Mesendoderm (in vitro differentiated cells): ENCODE measurements at places on chromosomes 12 and 14.

DNA sequence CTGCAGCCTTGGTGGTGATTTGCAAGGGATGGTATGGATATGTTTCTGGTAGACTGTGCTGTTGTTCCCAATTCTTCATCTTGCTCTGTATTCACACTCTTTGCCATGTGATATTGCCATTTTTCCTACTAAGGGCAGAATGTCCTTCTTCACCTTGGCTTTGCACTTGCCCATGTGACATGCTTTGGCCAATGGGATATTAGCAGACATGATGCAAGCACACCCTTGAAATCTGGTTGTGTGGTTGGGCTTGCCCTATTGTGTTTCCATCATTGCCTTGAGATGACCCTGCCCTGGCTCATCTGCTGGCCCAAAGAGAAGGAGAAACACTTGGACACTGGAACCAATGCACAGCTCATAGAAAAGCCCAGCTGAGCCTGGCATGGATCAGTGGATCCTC lies 110.3 kb downstream of the AACS start:
- no peak overlapping the region for H3K4me3 ChIP-seq
- no peaks in the 10 kb centered on the region for H3K36me3 ChIP-seq
- no peaks in the 10 kb centered on the region for H3K4me1 ChIP-seq
- DNase-seq, result no peak
- H3K27ac ChIP-seq, result no peak overlapping the region
- no peaks in the 10 kb centered on the region for H3K27me3 ChIP-seq

- H3K36me3 ChIP-seq, result no peaks in the 10 kb centered on the region
- no peaks in the 10 kb centered on the region for H3K27me3 ChIP-seq
- H3K4me1 ChIP-seq, result no peaks in the 10 kb centered on the region
- no peak overlapping the region for H3K4me3 ChIP-seq
- no peak for DNase-seq
These were observed 6.5 kb upstream of the CDK2AP1 start for GRCh38 chr12:123278101-123278627.

- H3K27me3 ChIP-seq, result no peaks in the 10 kb centered on the region
- no peaks in the 10 kb centered on the region for H3K4me1 ChIP-seq
- H3K36me3 ChIP-seq, result no peaks in the 10 kb centered on the region
- no peak overlapping the region for H3K4me3 ChIP-seq
- H3K27ac ChIP-seq, result no peak overlapping the region
These were observed 9.9 kb downstream of the GALNT9 start for GRCh38 chr12:132319359-132319950.

- DNase-seq, result peak; percentile 61
- no peaks in the 10 kb centered on the region for H3K27me3 ChIP-seq
- H3K27ac ChIP-seq, result no peak within 1 kb of the TSS
- H3K36me3 ChIP-seq, result no peaks in the 10 kb centered on the region
- H3K4me1 ChIP-seq, result no peaks in the 10 kb centered on the region
These were observed at the start of gene TRPV4 for GRCh38 chr12:109833307-109834189. Gene TRPV4, minus strand, starts transcription at chr12:109833398. Its CDS starts 18,602 bp downstream, at chr12:109814796.

- DNase-seq, result no peak
- H3K36me3 ChIP-seq, result no peaks in the 10 kb centered on the region
- H3K27ac ChIP-seq, result no peak overlapping the region
- peaks cover 3% of the 10 kb centered on the region for H3K4me1 ChIP-seq
- no peak overlapping the region for H3K4me3 ChIP-seq
These were observed 100.2 kb upstream of the PRICKLE1 start for GRCh38 chr12:42689699-42690098.

- no peak overlapping the region for H3K4me3 ChIP-seq
- DNase-seq, result peak; percentile 40
- no peak overlapping the region for H3K27ac ChIP-seq
- peaks cover 4% of the 10 kb centered on the region for H3K4me1 ChIP-seq
- no peaks in the 10 kb centered on the region for H3K36me3 ChIP-seq
These were observed 953 bp upstream of the NKX2-8 start for GRCh38 chr14:36583242-36583892.

- no peaks in the 10 kb centered on the region for H3K27me3 ChIP-seq
- no peaks in the 10 kb centered on the region for H3K36me3 ChIP-seq
- no peaks in the 10 kb centered on the region for H3K4me1 ChIP-seq
- peak; percentile 86 for DNase-seq
These were observed 483.3 kb downstream of the VRK1 start for GRCh38 chr14:97280526-97280925.

GRCh38 chr12:38662829-38663228 lies 242.6 kb downstream of the CPNE8 start:
- no peak overlapping the region for H3K27ac ChIP-seq
- H3K36me3 ChIP-seq, result no peaks in the 10 kb centered on the region
- H3K4me1 ChIP-seq, result no peaks in the 10 kb centered on the region
- H3K4me3 ChIP-seq, result no peak overlapping the region
- DNase-seq, result no peak

GRCh38 chr12:111756681-111757080 lies 10.1 kb upstream of the ALDH2 start:
- no peak for DNase-seq
- H3K27me3 ChIP-seq, result no peaks in the 10 kb centered on the region
- H3K27ac ChIP-seq, result no peak overlapping the region
- H3K4me3 ChIP-seq, result no peak overlapping the region
- H3K36me3 ChIP-seq, result no peaks in the 10 kb centered on the region
- H3K4me1 ChIP-seq, result peaks cover 3% of the 10 kb centered on the region

DNA sequence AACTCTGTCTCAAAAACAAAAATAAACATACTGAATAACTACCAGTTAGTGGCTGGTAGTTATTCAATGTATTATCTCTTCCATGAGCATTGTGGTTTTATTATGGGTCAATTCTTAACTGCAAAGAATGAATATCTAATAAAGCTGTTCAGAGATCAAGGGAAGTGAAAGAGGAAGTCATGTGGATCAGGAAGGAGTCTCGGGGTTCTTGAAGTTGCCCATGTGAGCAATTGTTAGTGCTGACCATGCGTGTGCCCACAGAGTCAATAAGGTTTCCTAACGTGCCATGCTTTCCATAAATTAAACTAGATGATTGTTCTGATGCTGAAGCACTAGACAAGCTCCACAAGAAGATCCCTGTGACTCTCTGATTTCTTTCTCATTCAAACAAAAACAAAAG lies 136.5 kb upstream of the CPSF6 start:
- no peak for DNase-seq
- no peak overlapping the region for H3K27ac ChIP-seq
- no peaks in the 10 kb centered on the region for H3K36me3 ChIP-seq
- H3K4me1 ChIP-seq, result no peaks in the 10 kb centered on the region
- no peaks in the 10 kb centered on the region for H3K27me3 ChIP-seq

DNA sequence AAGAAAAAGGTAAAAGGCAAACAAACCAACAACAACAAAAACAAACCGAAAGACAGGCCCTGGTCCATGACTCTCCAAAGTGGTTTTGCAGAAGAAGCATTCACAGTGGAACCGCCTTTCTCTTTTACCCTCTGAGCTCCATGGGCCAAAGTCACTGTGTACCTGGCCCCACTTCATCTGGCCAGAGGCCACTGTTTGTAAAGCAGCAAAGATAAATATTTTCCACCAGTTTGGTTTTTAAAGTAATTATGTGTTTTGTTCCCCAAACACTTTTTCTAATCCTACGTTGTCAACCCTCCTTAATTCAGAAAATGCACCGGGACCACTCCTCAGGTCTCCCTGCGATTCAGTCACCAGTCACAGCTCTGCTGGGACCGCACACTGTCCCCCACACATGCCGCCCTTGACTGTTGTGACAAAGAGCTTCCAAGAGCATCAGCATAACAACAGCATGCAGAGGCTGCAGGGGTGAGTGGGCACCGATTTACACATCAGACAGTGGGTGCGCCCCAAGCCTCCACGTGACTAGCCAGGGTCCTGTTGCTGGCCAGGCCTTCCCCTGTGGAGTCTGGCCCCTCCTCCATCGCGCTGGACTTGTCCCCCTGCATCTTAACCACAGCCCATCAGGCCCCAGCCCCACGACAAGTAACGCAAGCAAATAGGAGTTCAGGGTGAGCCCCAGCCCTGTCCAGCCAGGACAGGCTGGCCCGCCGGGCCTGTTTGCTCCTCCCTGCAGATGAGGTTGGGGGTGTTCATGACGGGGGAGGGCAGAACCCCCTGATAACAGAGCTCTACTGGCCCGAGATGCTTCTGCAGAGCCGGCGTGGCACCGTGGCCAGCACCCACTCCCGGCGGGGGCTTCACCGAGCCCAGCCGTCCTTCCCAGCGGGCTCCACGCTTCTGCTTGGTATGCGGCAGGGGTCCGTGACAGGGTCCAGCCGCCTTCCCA lies 65.2 kb upstream of the DIO3 start:
- H3K27me3 ChIP-seq, result no peaks in the 10 kb centered on the region
- no peaks in the 10 kb centered on the region for H3K36me3 ChIP-seq
- H3K4me1 ChIP-seq, result peaks cover 4% of the 10 kb centered on the region
- DNase-seq, result peak; percentile 59

GRCh38 chr12:109557200-109557599 lies 16.1 kb downstream of the MMAB start:
- H3K27me3 ChIP-seq, result no peaks in the 10 kb centered on the region
- no peaks in the 10 kb centered on the region for H3K36me3 ChIP-seq
- no peak overlapping the region for H3K27ac ChIP-seq
- H3K4me3 ChIP-seq, result no peak overlapping the region
- DNase-seq, result no peak

GRCh38 chr12:47747126-47747525 lies 11.6 kb downstream of the RAPGEF3 start:
- peaks cover 2% of the 10 kb centered on the region for H3K4me1 ChIP-seq
- H3K36me3 ChIP-seq, result no peaks in the 10 kb centered on the region
- H3K27me3 ChIP-seq, result no peaks in the 10 kb centered on the region
- no peak overlapping the region for H3K27ac ChIP-seq
- no peak overlapping the region for H3K4me3 ChIP-seq

- no peak overlapping the region for H3K4me3 ChIP-seq
- no peaks in the 10 kb centered on the region for H3K27me3 ChIP-seq
- H3K4me1 ChIP-seq, result no peaks in the 10 kb centered on the region
- H3K36me3 ChIP-seq, result no peaks in the 10 kb centered on the region
- DNase-seq, result no peak
These were observed 35.4 kb downstream of the SPTSSA start for GRCh38 chr14:34426313-34427295.

DNA sequence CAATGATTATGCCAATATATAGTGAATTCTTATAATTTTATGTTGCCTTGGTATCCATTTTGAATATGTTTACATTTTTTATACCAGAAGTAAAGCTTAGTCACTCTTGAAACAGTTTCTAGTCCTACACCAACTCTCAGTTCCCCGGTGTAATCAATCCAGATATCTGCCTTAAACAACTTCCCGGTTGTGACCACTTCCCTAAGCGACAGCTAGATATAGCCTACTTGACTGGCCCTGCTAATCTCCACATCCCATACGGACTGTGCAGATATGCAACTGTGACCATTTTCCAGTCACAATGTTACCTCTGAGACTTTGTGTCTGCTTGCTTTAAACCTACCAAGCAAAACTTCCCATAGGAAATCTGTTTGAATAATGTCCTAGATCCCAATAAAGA lies 1551.5 kb upstream of the SEL1L start:
- H3K4me1 ChIP-seq, result no peaks in the 10 kb centered on the region
- H3K4me3 ChIP-seq, result no peak overlapping the region
- no peak overlapping the region for H3K27ac ChIP-seq
- no peak for DNase-seq
- no peaks in the 10 kb centered on the region for H3K36me3 ChIP-seq

DNA sequence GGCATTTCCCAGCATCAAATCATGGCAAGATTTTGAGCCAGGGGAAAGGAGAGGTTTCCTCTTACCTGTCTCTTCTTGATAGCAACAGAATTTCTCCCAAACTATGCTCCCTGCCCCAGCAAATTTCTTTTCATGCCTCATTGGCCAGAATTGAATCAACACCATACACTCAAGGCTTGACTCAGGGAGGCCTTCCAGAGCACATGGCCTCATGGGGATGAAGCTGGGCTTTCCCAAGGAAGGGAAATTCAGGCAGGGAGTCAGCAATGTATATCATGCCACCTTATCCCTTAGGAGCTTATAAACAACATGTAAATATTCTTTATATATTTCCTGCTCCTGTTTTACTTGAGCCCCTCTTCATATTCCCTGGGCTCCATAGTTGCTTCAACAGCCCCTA lies 62.1 kb downstream of the ARF6 start:
- H3K27ac ChIP-seq, result no peak overlapping the region
- no peaks in the 10 kb centered on the region for H3K27me3 ChIP-seq
- no peaks in the 10 kb centered on the region for H3K4me1 ChIP-seq
- no peak for DNase-seq

DNA sequence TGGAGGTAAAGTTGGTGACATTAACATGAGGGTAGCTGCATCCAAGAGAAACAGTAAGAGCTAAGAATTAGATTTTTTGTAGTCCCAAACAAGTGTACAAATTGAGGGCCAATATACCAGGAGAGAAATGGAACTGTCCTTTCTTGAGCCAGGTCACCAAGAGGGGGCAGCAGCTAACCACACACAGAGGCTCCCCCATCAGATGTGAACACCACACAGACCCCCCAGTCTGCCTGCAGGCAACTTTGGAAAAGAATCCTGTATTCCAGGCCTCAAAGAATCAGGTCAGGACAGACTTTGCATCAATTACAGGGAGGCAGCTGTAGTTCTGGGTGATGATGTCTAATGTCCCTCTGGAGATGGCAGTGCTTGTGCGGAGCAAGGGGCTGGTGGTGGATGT lies 77.9 kb downstream of the SPTB start:
- H3K4me3 ChIP-seq, result no peak overlapping the region
- DNase-seq, result peak; percentile 67
- no peaks in the 10 kb centered on the region for H3K27me3 ChIP-seq
- H3K27ac ChIP-seq, result no peak overlapping the region
- no peaks in the 10 kb centered on the region for H3K36me3 ChIP-seq
- peaks cover 6% of the 10 kb centered on the region for H3K4me1 ChIP-seq

GRCh38 chr12:53932915-53933314 lies 5.7 kb upstream of the HOXC13 start:
- no peaks in the 10 kb centered on the region for H3K4me1 ChIP-seq
- DNase-seq, result no peak
- H3K36me3 ChIP-seq, result no peaks in the 10 kb centered on the region
- no peak overlapping the region for H3K27ac ChIP-seq
- no peak overlapping the region for H3K4me3 ChIP-seq
- peaks cover 96% of the 10 kb centered on the region for H3K27me3 ChIP-seq

- H3K4me3 ChIP-seq, result peak overlapping the region; percentile 66
- no peaks in the 10 kb centered on the region for H3K27me3 ChIP-seq
- peak; percentile 90 for DNase-seq
- H3K4me1 ChIP-seq, result peaks cover 6% of the 10 kb centered on the region
- no peaks in the 10 kb centered on the region for H3K36me3 ChIP-seq
These were observed 414.5 kb downstream of the PCNX1 start for GRCh38 chr14:71321574-71322315.

GRCh38 chr14:91149462-91149861 lies 35.6 kb downstream of the DGLUCY start:
- H3K4me1 ChIP-seq, result no peaks in the 10 kb centered on the region
- no peak overlapping the region for H3K4me3 ChIP-seq
- no peak overlapping the region for H3K27ac ChIP-seq
- no peaks in the 10 kb centered on the region for H3K36me3 ChIP-seq
- DNase-seq, result no peak

DNA sequence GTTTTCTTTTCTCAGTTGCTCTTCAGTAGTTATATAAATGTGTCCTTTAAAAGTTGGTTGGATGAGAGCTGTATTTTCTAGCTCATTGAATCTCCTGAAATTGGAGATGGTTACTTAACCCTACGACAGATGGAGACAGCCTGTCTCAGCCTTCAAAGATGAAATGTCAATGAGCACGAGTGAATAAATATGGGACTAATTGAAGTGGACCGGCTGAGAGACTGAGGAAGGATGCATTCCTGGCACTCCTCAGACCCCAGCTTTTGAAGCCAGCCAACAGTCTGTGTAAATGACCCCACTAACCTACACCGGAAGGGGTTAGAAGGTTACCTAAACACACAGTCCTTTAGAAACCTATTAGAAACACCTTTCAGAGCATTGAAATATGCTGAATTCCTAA lies 46.6 kb downstream of the PDZRN4 start:
- no peak overlapping the region for H3K27ac ChIP-seq
- no peaks in the 10 kb centered on the region for H3K4me1 ChIP-seq
- no peaks in the 10 kb centered on the region for H3K36me3 ChIP-seq
